ENCODE measurements at places on chromosomes 7 and 10.

DNA sequence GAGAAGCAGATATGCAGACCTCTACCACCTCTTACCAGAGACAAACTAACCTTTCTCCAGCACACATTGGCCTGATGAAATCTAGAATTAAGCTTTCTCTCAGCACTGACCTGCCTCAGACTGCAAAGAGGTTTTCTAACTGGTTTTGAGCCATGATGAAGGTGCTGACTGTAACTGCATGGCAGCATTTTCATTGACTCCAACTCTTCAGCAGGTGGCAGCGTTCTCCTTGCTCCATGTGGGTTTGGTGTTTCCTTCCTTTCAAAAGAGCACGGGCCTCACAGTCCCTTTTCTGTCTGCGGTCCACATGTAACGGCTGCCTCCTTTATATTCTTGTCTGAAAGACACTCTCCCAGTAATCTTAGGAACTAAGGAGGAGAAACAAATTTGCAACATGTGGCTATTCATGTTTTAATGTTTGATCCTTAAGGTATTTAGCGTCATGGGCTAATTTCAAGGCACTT is 12.6 kb downstream of the KLLN start:
- no peak for DNase-seq

GRCh38 chr7:81616951-81617350 is 152.9 kb downstream of the HGF start:
- no peak for DNase-seq

DNA sequence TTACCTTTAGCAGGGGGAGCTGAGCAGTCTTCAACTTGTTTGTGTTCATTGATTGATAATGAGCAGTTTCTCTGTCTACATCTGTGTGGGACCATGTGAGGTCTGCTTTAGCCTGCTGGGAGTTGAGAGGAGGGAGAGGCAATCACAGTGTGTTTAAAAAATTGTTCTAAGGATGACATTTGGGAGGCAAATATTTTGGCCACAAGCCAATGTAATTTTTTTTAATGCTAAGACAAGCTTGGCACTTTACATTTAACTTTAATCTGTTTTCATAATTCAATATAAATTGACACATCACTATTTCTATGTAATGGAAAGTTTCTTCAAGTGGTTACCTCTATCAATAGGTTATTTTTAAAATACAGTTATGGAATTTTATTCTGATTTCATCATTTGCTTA is 55.9 kb upstream of the SEMA3A start:
- DNase-seq = no peak

DNA sequence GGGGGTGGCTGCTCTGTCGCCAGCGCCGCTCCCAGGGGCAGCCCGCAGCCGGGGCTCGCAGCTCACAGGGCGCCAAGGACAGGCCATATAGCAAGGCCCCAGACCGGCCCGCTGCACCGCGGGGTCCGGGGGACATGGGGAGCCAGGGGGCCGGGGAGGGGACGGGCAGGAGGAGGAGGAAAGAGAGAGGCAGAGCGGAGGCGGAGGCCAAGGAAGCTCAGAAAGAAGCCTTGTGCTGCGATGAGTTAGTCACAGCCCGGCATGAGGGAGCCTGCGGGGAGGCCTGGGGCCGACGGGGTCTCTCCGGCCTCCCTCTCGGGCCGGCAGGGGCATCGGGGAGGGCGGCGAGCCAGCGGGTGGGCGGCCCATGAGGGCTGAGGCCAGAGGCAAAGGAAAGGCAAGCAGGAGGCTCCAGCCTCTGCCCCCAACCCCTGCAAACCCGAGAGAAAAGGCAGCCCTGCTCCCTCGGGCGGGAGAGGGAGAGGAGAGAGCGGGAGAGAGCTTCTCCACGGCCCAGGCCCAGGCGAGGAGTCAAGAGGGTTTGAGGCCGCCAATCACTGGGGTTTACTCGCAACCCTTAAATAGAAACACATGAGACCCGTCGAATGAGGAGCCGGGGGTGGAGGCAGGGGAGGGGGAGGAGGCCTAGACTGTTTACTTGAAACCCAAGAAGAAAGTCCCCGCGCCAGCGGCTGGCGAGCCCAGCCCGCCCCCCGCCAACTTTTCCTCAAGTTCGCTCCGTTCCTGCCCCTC is 167.9 kb downstream of the NEURL1 start:
- DNase-seq = peak; percentile 87

- DNase-seq = no peak
Measured at GRCh38 chr7:156635529-156636385, 4.8 kb upstream of the RNF32 start.

DNA sequence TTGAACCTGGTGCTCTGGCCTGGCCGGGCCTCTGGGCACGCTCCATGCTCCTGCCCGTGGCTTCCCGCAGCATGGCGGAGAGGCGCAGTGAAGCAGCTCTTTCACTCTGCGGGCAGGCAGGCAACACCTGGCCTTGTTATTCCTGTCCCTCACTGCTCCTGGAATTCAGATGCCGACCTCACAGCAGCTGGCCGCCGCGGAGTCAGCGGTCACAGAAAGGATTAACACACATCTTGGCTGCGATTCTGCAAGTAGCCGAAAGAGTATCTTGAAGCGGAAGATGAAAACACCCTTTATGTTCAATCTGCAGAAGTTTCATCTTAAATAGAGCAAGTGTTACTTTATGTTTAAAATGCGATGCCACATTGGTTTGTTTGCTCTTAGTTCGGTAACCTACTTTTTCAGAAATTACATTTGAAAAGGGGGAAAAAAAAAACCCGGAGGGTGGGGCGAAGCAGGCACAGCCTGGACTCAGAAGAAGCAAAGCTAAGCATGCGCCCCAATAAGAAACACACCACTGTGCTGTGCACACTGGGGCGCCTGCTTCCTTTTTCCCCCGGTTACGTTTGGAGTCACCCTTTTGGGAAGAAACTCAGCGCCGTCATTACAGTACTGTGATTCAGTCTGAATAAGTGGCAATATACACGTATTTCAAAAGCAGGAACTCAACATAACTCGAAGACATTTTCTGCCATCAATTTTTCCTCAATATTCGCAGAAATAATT is 42.3 kb downstream of the BRI3 start:
- no peak for DNase-seq

- DNase-seq = no peak
Measured at GRCh38 chr7:129609666-129610065, 1.9 kb upstream of the NRF1 start.

DNA sequence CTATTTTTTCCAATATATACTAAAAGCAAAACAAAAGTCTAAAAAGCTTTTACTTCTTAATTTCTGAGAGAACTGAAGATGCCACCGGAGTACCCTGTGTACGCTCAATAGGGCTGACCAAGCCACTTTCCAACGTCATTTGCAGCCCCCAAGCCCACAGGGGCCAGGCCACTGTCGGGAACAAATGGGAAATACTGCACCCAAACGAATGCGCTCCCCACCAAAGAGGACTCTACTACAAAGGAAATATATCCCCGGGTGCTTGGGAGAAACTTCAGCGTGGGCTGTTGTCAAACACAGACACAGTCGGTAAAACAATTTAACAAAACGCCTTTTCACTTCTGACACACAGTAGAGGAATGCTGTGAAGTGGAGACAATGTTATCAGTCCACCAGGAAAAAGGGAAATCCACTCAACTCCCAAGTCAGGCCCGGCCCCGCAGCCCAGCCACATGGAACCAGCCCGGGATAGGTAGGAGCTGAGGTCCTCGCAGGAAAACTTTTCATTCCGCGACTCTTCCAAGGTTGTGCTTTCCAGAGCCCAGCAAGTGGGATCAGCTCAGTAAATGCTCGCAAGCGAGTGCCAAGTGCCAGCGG is 1.4 kb downstream of the PARD3 start:
- DNase-seq = no peak

DNA sequence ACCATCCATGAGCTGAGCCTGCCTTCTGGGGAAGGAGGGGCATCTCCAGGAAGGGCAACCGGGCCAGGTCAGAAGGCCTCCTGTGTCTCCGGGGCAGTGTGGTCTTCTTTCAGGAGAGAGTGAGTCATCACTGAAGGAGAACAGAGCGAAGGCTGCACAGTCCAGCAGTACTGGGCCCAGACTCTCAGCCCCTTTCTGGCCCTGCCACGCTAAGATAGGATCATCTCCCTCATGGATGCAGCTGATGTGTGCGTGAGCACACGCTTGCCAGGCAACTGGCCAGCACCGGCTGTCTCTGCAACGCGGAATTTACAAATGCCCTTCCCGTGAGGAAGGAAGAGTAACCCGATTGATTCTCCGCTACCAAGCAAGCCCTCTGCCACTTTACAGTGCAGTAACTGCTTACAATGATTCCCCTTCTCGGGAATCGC is 328.2 kb downstream of the TNS3 start:
- no peak for DNase-seq
